PC-3 (cell line): ENCODE measurements at places on chromosomes 4 and X. TPM values are rescaled to one million over a fixed set of nuclear protein-coding genes. Genes with fewer than 3 reads are reported as not detected.
A peak's percentile ranks its signal among the peaks of the same experiment; 100 is the strongest.

The LIAS gene
- total RNA-seq, result 6.6 and 8.3 TPM in 2 replicates

The RHOXF2 gene
- not detected in 2 replicates for total RNA-seq

The XKRX gene
- total RNA-seq, result 0.46 and 0.55 TPM in 2 replicates

The ATP8A1 gene
- 3.9 and 5.3 TPM in 2 replicates for total RNA-seq

GRCh38 chr4:179095585-179096221 is 1653.5 kb upstream of the AGA start:
- no peak overlapping the region for H3K4me3 ChIP-seq
- no peak overlapping the region for H3K27ac ChIP-seq
- no peaks in the 10 kb centered on the region for H3K4me1 ChIP-seq
- no peaks in the 10 kb centered on the region for H3K36me3 ChIP-seq
- DNase-seq, result peak; percentile 26
- no peaks in the 10 kb centered on the region for H3K27me3 ChIP-seq

- no peaks in the 10 kb centered on the region for H3K36me3 ChIP-seq
- DNase-seq, result peak; percentile 60
- no peaks in the 10 kb centered on the region for H3K4me1 ChIP-seq
- H3K27ac ChIP-seq, result no peak overlapping the region
- H3K27me3 ChIP-seq, result no peaks in the 10 kb centered on the region
These were observed 79.8 kb downstream of the SPANXN3 start for GRCh38 chrX:143437439-143437838.

DNA sequence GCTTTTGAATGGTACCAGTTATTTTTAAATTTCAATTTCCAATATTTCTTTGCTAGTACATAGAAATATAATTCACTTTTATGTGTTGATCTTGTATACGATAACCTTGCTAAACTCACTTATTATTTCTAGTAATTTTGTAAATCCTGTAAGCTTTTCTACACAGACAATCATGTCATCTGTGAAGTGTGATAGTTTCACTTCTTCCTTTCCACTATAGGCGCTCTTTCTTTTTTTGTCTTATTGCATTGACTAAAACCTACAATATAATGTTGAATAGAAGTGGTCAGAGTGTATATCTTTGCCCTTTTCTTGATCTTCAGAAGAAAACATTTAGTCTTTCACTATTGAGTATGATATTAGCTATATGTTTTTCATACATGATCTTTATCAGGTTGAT is 76.6 kb downstream of the ZNF182 start:
- no peaks in the 10 kb centered on the region for H3K36me3 ChIP-seq
- no peaks in the 10 kb centered on the region for H3K4me1 ChIP-seq
- no peaks in the 10 kb centered on the region for H3K27me3 ChIP-seq
- DNase-seq, result no peak
- H3K4me3 ChIP-seq, result no peak overlapping the region

DNA sequence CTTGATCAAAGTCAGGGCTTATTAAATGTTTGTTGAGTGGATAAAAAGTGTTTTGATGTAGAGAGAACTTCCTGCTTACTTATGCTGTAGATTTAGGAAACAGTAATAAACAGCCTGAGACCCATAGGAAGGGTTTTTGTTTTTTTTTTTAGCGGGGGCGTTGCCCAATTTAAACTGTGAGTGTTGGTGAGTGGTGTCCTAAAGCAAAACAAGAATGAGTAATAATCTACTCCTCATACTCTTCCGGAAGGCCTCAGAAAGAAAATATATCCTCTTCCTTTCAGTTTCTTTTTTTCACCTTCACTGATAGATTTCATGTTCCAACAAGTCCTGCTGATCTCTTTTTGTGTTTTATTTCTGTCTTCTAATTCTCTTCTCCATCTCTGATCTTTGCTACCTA is 104.4 kb upstream of the SCML1 start:
- peaks cover 8% of the 10 kb centered on the region for H3K4me1 ChIP-seq
- H3K27me3 ChIP-seq, result no peaks in the 10 kb centered on the region
- H3K27ac ChIP-seq, result no peak overlapping the region
- H3K4me3 ChIP-seq, result no peak overlapping the region
- no peaks in the 10 kb centered on the region for H3K36me3 ChIP-seq

- H3K36me3 ChIP-seq, result no peaks in the 10 kb centered on the region
- no peak overlapping the region for H3K27ac ChIP-seq
- no peaks in the 10 kb centered on the region for H3K27me3 ChIP-seq
- no peak overlapping the region for H3K4me3 ChIP-seq
- H3K4me1 ChIP-seq, result no peaks in the 10 kb centered on the region
- DNase-seq, result peak; percentile 2
These were observed 107.8 kb upstream of the FMR1 start for GRCh38 chrX:147803948-147804347.

DNA sequence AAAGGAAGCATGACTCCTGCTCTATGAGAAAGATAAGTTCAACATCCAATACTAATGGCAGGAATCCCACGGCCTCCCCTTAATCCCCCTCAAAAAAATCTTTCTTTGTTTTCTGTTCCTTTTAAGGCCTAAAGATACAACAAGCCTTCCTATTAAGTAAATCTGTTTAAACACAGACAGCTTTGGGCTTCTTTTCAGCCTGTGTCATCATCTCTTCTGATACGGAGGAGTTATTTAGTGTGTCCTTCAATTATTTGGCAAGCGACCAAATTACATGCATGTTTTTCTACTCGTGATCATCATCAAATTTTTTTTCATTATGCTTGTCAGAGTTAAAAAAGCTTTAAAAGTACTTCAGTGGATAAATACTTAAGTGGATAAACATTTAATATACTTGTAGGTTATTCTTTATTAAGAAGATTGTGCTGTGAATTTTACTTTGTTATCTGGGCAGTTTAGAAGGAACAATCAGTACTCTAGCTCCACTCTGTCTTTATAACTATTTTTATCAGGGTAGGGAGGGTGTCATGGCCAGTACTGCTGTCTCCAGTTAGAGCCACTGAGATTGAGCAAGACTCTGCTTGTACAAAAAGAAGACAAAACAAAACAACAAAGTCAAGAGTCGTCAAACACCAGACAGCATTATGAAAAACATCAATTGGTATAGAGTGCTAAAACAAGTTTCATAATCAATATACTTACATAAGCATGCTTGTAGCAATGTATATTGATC is 210.7 kb downstream of the PRR32 start:
- no peak overlapping the region for H3K4me3 ChIP-seq
- H3K4me1 ChIP-seq, result no peaks in the 10 kb centered on the region
- no peaks in the 10 kb centered on the region for H3K27me3 ChIP-seq
- H3K27ac ChIP-seq, result no peak overlapping the region
- H3K36me3 ChIP-seq, result no peaks in the 10 kb centered on the region
- DNase-seq, result no peak
